ENCODE measurements at places on chromosomes 12 and 14.

GRCh38 chr12:10663869-10664268 lies 10.0 kb downstream of the STYK1 start:
- no peak for DNase-seq

DNA sequence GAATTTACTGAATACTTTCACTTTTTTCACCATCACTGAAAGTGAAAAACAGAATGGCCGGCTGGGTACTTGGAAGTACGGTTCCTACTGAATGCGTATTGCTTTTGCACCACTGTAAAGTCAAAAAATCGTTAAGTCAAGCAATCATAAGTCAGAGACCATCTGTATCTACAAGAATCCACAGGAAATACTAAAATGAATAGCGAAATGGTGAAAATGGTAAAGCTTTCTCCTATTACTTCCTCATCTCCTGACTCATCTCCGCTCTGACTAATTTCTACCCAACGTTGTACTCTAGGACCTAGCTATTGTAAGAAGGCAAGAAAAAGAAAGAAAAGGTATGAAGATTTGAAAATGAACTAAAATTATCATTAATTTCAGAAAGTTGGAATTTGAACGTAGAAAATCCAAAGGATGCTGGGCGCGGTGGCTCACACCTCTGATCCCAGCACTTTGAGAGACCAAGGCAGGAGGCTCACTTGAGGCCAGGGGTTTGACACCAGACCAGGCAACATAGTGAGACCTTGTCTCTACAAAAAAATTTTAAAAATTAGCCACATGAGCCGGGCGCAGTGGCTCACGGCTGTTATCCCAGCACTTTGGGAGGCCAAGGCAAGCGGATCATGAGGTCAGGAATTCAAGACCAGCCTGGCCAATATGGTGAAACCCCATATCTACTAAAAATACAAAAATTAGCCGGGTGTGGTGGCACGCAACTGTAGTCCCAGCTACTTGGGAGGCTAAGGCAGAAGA lies 5.3 kb upstream of the CDCA4 start:
- no peak for DNase-seq

GRCh38 chr14:75514673-75515628 lies 7.3 kb upstream of the BATF start:
- DNase-seq, result no peak

DNA sequence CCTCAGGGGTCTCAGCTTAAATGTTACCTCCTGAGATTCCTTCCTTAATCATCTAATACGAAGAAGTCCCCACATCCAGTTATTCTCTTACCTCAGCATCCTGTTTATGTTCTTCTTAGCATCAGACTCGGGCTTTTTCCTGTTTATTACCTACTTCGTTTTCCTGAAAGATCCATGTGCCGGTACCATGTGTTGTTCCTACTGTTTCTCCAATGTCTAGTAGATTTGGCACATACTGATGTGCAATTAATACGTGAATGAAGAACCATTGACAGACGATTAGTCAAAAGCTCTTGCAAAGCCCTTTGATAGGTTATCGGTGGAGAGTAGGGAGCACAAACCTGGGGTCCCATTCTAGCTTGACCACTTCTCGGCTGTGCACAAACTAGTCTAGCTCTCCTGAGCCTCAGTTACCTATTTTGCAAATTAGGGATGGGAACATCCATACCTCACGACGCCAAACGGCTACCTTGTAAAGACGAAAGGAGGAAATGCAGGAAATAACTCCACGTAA lies 735 bp upstream of the MAPKAPK5 start:
- no peak for DNase-seq

GRCh38 chr12:12613344-12613743 lies 1.7 kb downstream of the CREBL2 start:
- DNase-seq, result no peak

- no peak for DNase-seq
Observed at GRCh38 chr12:128783129-128783574, 40.6 kb downstream of the SLC15A4 start.

DNA sequence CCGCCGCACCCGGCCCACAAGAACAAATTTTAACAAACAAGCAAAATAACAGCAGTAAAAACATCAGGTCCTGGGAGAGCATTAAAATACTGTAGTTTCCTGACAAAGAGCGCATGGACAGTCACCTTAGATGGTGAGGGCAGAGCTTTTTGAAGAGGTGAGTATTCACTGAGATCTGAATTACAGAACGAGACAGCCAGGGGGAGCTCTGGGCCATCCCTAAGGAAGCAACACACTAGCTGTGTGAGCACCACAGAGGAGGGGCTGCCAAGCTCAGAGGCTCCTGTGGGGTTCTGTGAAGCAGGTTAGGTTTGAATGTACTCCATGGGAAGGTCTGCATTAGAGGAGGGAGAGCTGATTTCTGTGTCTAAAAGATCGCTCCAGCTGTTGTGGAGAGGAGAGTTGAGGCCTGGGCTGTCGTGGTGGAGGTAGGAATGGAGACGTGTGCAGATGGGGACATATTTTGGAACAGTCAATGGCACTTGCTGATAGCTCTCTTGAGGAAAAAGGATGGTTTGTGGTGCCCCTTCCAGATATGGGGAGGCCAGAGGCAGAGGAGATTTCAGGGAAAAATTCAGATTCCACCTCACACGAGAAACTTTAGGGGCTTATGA lies 72.9 kb downstream of the TRAFD1 start:
- no peak for DNase-seq

DNA sequence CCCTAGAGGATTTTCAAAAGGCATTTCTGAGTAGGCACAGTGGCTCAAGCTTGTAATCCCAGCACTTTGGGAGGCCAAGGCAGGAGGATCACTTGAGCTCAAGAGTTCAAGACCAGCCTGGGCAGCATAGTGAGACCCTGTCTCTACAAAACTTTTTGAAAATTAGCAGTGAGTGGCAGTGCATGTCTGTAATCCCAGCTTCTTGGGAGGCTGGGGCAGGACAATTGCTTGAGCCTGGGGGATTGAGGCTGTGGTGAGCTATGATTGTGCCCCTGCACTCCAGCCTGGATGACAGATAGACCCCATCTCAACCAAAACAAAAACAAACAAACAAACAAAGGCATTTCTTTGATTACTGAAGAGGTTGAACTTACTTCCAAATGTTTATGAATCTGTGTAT lies 201.4 kb downstream of the KIF26A start:
- DNase-seq, result no peak

- DNase-seq, result no peak
Observed at GRCh38 chr14:105838591-105839424, 312.4 kb downstream of the TMEM121 start.
